ENCODE measurements at places on chromosomes 16 and 17.

- no peak for DNase-seq
Observed at GRCh38 chr16:48536614-48537200, 73.3 kb downstream of the N4BP1 start.

DNA sequence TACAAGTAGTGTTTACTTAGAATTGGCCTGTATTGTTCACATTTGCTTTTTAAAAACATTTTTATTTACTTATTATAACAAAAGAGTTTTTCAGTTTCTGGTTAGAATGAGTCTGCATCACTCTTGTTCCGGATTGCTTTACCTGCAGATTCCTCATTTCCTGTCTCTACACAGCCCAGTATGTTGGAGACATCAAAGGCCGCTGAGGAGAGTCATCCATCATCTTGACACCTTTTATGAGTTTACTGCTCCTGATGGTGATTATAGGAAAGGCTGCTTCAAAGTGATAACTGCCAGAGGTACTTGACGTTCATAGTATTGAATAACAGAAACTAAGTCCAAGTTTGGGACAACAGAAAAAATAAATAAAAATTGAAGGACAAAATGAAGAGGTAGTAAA, 490.5 kb upstream of the CA10 start:
- no peak for DNase-seq

GRCh38 chr16:50692999-50693781, at the start of gene NOD2:
NOD2 (plus strand) TSS chr16:50693606; CDS start chr16:50699496, 5,890 bp downstream.
- no peak for DNase-seq

- no peak for DNase-seq
Observed at GRCh38 chr16:11370084-11370931, 25.0 kb downstream of the RMI2 start.

DNA sequence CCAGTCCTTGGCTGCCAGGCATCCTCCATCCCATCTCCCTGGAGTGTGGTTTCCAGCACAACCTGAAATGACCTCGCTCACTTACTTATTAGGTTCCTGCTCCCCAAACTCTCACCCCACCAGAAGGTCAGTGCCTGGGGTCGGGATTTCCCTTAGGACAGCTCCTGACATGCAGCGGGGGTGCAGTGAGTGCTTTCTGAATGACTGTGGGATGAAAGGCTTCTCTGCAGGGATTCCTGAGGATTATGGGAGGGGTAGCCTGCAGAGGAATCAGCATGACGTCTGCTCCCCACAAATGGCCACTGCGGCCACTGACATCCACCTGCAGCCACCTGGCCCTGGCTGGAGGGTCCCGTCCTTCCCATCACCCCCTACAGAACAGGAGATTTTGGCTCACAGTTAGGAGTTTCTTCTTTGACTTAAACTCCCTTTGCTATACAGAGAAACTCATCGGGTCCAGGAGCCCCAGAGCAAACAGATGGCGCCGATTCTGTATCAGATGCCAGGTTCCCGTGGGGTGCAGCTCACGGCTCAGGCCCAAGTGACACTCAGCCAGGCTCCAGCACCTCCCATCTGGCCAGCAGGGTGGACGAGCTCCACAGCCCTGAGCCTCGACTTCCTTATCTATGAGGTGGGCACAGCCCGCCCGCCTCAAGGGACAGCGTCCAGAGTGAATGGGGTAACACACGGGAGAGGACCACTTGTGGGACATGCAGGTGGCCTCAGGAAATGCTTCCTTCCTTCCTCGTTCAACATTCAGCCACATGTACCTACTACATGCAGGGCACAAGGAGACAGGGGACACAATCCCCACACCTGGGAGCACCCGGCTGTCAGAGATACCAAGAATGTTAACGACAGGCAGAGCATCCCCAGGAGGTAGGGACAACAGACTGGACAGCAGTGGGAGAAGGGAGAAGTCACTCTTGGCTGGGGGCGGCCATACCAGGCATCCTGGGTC, 69.8 kb downstream of the RMI2 start:
- DNase-seq = no peak

DNA sequence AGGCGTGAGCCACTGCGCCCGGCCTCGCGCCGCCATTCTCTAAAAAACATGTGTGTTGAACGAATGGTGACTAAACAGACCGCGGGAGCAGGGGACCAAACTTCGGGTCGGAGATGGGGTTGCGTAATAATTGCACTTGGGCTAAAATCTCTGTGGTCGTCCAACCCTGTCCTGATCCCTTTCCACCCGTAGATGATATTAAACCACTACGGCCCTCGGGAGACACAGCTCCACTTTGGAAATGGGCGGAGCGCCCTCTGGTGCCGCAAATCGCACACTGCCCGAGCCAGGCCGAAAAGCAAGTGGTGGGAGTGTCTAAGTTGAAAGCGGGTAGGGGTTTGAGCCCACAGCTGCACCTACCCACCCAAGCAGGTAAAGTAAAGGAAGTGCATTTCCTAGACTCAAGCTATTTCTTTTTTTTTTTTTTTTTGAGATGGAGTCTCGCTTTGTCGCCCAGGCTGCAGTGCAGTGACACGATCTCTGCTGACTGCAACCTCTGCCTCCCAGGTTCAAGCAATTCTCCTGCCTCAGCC, 17.0 kb downstream of the CAVIN1 start:
- DNase-seq = peak; percentile 81

GRCh38 chr17:10156948-10157607, 41.3 kb downstream of the GAS7 start:
- DNase-seq = no peak

GRCh38 chr16:67860589-67861398, 12.1 kb upstream of the EDC4 start:
- DNase-seq = no peak

GRCh38 chr17:32699247-32699646, 177.7 kb downstream of the MYO1D start:
- DNase-seq = no peak

- no peak for DNase-seq
Observed at GRCh38 chr16:86085795-86086194, 186.8 kb downstream of the IRF8 start.

DNA sequence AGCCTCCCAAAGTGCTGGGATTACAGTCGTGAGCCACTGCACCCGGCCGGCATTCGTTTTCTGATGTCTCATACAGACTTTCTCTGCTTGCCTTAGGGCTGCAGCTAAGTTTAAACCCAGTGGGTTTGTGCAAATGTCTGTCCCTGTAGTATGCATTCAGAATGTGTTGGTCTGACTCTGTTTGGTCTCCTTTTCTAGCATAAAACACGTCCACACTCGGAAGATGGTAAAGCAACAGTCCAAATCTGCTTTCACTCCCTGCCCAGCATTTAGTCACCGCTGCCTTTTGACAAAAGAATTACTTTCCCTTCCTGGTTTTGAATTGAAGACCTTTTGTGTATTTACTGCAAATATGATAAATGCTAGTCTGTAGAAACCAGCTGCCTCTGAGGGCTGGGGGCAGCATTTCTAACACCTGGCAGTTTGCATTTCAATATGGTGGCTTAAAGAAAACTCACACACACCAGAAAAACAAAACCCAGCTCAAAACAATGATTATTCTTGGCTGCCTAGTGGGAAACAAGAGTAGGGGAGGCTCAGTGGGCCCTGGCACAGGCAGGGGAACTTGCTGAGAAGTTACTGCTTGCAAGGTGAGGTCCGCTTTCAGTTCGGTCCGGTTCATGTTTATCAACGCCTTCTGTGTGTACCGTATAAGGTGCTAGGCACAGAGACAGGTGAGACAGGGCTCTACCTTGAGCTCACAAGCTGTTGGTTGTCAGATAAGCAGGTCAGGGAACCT, 56.9 kb downstream of the MSI2 start:
- no peak for DNase-seq

- no peak for DNase-seq
Observed at GRCh38 chr17:55452139-55452790, 30.6 kb upstream of the MMD start.

- no peak for DNase-seq
Observed at GRCh38 chr16:1530883-1531637, 2.4 kb upstream of the TMEM204 start.

DNA sequence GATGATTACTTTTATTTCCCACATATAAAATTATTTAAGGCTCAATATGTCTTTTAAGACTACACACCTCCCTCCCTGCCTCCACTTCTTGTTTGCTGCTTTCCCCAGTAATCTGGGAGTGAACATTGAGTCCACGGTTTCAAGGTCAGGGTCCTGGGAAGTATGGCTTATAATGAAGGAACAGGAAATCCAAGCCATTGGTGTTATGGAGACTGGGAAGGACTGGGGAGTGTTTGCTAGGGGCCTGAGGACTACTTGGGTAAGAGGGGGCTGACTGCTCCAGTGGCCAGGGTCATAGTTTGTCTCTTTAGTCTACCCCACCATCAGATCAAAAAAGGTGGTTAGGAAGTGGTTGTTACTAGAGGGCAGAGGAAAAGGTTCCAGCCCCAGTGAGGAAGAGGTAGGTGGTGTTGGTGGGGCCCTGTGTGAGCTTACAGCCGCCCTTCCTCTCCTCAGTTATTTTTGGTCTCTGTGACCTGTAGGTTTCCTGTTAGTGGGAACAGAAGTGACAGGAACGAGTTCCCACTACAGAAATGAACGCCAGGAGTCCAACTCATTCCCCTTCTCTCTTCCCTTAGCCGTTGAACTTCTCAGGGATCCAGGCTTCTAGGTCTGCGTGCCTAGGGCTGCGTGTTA, 742 bp upstream of the SLC16A13 start:
- DNase-seq = no peak

GRCh38 chr17:30248786-30249185, 13.3 kb upstream of the SLC6A4 start:
- DNase-seq = no peak

- DNase-seq = no peak
Observed at GRCh38 chr17:21085707-21086106, 41.1 kb upstream of the DHRS7B start.

- no peak for DNase-seq
Observed at GRCh38 chr17:44768505-44769142, 9.8 kb downstream of the ADAM11 start.

GRCh38 chr16:66159987-66160386, 206.5 kb upstream of the CDH5 start:
- DNase-seq = no peak

DNA sequence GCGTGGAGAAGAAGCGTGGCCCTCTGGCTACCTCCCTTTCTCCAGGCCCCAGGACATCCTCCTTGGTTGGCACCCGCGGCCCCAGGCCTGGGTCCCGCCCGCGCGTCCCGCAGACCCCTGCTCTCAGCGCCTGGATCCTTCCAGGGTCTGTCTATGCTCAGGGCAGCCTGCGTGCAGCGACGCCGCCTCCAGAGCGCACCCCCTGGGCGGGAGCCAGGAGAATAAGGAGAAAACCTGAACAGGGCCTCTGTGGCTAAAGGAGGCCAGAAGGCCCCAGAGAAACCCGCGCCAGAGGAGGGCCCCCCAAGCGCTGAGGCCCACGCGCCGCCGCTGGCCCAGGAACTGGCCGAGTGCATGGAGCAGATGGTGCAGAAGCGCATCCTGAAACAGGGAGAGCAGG, 40.4 kb upstream of the DNAJA2 start:
- DNase-seq = no peak

DNA sequence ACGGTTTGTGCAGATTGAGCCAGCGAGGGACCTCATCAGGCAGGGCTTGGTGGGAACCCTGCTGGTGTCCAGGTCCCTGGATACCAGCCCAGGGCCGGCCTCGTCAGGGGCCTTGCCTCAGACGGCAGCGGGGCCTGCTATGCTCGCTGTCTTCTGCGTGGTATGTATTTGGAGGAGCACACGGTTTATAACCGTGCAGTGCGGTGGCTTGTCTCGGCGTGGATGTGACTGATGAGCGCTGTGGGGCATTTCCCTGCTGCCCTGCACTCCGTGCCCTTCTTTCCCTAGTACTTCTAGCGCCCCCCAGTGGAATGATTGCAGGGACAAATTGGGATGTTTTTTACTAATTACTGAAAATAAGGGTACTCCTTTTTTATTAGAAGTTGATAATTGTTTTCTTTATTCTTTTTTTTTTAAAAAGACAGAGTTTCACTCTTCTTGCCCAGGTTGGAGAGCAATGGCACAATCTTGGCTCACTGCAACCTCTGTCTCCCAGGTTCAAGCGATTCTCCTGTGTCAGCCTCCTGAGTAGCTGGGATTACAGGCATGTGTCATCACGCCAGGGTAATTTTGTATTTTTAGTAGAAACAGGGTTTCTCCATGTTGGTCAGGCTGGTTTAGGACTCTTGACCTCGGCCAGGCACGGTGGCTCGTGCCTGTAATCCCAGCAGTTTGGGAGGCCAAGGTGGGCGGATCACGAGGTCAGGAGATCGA, 15.3 kb downstream of the TBCD start:
- peak; percentile 46 for DNase-seq

DNA sequence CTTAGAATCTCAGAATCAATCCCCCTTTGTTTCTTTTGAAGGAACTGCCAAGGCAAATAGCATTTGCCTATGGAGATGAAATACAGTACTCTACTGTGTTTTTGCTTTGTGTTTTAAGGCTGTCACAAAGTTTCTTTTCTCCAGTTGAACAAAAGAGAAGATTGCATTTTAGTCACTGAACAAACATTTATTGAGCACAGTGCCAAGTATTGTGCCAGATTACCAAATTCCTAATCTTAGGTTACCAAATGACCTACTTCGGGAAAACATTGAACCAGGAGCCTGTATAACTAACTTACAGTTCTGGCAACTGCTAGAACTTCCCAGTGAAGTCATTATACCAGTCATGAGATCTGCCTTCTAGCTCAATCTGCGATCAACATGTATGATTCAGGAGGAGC, 3.0 kb upstream of the UBB start:
- DNase-seq = no peak

GRCh38 chr17:19371259-19372010, 6.9 kb upstream of the MAPK7 start:
- DNase-seq = no peak

DNA sequence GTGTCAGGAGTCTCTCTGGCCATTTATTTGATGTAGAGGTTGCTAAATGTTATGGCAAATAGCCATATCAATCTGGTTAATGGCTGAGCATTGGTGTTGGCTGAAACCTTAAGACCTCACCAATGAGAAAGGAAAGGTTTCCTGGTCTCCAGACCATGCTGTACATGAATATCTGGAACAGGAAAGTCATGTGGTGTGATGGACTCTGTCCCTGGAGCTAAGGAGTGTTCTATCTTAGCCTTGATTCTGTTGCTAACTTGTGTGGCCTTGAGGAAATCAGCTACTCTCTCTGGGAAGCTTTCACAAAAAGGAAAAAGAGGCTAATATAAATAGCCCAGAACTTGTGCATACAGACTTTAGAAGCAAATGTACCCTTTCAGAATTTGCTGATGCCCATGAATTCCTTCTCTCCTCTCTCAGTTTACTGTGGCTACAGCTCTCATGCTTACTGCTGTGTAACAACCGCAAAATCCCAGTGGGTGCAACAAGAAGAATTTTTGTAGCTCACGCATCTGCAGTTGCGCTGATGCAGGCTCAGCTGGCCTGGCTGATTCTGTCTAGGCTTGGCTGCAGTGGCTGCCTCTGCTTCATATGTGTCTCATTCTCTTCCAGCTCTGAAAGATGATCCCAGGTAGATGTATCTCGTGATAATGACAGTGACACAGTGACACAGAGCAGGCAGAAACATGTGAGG, 287.5 kb downstream of the NPIPA8 start:
- DNase-seq = no peak

- peak; percentile 15 for DNase-seq
Observed at GRCh38 chr17:74569020-74570003, 2.0 kb upstream of the CD300H start.

DNA sequence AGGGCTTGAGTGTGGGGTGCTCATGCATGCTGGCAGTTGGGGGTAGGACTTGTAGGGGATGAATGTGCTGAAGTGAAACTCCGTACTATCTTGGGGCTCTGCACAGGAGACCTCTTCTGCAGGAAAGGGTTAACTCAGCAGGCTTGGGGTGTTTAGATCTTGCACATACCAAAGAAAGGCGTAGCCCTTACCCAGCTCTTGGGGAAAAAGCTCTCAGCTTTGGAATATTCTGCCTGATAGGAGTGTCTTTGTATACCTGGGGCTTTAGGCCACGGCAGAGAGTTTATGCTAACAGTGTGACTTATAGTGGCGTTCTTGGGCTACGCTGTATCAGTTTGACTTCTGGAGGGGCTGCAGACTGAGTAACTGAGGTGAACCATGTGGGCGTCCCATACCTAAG, 21.1 kb downstream of the KRT25 start:
- DNase-seq = no peak

All from stimulated activated CD4-positive, alpha-beta T cell treated with anti-CD3 and anti-CD28 coated beads, Interleukin-12 subunit alpha, Interleukin-12 subunit beta, amount 100 ng/mL, for 24 hours (primary cell).